ENCODE measurements at places on chromosomes 13 and 19. TPM values are rescaled to one million over a fixed set of nuclear protein-coding genes. Genes with fewer than 3 reads are reported as not detected.

DNA sequence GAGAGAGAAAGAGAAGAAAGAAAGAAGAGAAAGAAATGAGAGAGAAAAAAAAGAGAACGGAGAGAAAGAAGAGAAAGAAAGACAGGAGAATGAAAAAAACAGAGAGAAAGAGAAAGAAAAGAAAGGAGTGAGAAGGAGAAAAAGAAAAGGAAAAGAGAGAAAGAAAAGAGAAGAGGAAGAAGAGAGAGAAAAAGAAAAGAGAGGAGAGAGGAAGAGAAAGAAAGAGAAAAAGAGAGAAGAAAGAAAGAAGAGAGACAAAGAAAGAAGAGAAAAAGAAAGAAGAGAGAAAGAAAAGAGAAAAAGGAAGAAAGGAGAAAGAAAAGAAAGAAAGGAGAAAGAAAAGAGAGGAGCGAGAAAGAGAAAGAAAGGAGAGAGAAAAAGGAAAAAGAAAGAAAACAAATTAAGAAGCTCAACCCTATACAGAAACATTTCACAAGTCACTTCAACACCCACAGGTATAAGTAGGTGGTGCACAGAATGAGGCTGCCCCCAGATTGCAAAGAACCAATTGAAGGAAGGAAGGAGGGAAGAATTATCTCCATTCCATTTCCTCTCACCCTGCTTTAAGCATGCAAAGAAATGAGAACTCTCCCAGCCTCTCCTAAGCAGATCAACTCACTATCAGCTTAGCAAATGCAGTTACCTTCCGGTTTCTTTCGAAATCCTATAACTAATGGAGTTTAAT, 98.8 kb upstream of the CACNA1A start:
- H3K4me1 ChIP-seq: no peaks in the 10 kb centered on the region
- H3K27ac ChIP-seq: no peak overlapping the region
- H3K4me3 ChIP-seq: no peak overlapping the region

DNA sequence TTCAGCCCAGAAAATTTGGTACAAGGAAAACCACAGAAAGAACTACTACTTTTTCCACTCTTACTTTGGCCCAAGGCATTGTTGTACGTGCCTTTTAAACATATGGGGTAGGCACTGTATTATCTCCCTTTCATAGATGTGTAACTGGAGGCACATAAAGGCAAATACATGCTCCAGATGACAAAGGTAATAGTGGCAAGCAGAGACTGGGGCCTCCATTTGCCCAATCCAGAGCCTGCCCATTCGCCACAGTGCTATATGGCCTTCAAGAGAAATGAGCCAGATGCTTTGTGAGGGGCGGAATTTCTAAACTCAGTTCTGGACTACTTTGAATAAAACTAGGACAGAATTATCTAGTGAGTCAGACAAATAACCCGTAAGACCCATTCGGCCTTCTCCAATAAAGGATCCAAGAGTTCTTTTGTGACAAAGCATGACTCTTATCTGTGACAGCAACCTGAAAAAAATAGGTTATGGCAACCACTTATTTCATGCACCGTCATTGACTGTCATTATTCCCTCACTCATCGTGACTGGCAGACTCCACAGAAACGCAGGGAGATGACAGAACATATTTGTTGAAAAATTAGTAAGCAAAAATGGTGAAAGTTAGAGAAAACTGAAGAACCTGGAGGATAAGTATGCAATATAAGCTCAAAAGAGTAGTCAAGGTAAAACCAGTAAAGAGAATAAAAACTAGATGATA, 712.0 kb upstream of the GPC6 start:
- no peak overlapping the region for H3K4me3 ChIP-seq
- DNase-seq: no peak
- H3K36me3 ChIP-seq: no peaks in the 10 kb centered on the region
- H3K27ac ChIP-seq: no peak overlapping the region
- H3K27me3 ChIP-seq: no peaks in the 10 kb centered on the region

GRCh38 chr13:48615049-48615448, 38.7 kb upstream of the CYSLTR2 start:
- H3K4me3 ChIP-seq: no peak overlapping the region
- H3K27me3 ChIP-seq: no peaks in the 10 kb centered on the region
- H3K36me3 ChIP-seq: no peaks in the 10 kb centered on the region
- H3K4me1 ChIP-seq: no peaks in the 10 kb centered on the region

KLF5 gene
- 1.8 TPM for total RNA-seq

LIM2 gene
- total RNA-seq: 0.93 TPM

KCNN1 gene
- 0.15 TPM for total RNA-seq

SGCG gene
- not detected for total RNA-seq

Measured in CD8-positive, alpha-beta memory T cell (primary cell).